Fibroblast of skin of scalp (primary cell): ENCODE measurements at places on chromosomes 11 and 22.
A peak's percentile ranks its signal among the peaks of the same experiment; 100 is the strongest.

- no peak for DNase-seq
Measured at GRCh38 chr22:25360411-25360810, 141.0 kb downstream of the CRYBB2 start.

DNA sequence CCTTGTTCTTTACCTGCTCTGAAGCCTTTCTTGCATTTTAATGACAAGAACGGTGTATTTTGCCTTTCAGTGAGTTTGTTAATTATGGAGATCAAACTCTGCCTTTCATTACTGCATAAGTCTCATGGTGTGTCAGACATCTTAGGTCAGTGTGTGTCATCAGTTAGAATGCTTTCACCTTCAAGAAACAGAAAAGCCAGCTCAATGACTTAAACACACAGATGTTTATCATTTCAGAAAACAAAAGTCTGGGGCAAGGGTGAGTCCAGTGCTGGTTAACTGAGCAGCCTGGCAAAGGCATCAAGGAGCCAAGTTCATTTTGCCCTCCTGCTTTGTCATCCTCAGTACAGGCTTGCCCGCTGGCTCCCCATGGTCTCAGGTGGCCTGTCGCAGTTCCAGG is 54.5 kb downstream of the PACS1 start:
- DNase-seq = no peak

DNA sequence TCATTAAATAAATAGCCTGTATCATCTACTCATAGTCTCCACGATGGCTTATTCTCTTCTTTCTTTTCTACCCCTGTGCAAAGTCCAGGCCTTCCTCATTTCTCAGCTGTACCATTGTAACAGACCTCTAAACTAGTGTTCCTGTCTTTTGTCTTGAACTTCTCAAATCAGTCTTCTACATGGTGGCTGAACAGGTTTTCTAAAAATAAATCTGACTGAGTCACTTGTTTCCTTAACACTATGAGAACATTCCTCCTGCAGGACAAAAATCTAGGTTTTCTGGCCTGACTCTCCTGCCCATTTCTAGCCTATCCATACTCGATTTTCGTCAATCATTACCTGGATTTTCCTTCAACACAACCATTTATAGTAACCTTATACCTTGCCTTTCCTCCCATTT is 1080.8 kb upstream of the TENM4 start:
- no peak for DNase-seq

- DNase-seq = no peak
Measured at GRCh38 chr11:72238492-72239312, 5.3 kb downstream of the PHOX2A start.

DNA sequence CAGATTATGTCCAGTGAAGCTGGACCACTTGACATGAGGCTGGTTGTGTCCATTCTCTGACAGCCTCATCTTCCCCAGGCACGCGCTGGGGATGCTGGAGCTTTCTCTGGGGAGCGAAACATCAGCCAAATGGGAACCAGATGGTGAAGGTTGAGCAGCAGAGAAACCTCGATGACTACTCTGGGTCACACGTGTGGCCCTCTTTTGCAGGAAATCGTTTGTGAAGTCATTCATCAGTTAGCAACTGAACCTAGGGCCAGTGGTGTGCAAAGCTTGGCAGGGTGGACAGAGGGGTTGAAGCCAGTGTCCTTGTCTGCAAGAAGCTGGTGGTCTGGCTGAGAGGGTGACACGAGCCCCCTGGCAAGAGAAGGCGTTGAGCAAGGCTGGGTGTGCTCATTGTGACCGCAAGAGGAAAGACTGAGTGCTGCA is 109.8 kb downstream of the ZBTB16 start:
- no peak for DNase-seq

DNA sequence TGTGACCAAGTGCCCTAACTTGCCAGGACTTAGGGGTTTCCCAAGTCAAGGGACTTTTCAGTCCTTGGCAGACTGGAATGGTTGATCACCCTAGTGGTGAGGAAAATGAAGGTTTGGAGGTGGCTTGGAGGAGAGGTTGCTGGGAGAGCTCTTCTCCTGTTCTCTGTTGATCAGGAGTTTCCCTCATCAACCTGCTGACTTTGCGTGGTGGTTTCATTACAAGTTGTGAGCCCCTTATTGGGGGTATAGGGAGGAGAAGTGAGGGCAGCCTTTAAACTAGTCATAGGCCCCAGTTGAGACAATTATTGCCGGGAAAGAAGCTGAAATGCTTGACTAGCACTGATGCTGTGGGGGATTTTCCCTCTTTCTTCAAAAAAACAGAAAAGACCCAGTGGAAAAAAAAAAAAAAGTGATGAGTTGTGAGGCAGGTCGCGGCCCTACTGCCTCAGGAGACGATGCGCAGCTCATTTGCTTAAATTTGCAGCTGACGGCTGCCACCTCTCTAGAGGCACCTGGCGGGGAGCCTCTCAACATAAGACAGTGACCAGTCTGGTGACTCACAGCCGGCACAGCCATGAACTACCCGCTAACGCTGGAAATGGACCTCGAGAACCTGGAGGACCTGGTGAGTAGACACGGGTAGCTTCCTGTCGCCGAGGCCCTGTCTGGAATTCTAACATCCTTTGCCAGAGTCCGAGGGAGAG is at the start of gene CXCR5:
Gene CXCR5 (plus strand): TSS at position 525 of the 704 bp plus-strand sequence. CDS start 50 bp downstream, at position 575.
- peak; percentile 34 for DNase-seq
